ENCODE measurements at places on chromosomes 1 and 21.

DNA sequence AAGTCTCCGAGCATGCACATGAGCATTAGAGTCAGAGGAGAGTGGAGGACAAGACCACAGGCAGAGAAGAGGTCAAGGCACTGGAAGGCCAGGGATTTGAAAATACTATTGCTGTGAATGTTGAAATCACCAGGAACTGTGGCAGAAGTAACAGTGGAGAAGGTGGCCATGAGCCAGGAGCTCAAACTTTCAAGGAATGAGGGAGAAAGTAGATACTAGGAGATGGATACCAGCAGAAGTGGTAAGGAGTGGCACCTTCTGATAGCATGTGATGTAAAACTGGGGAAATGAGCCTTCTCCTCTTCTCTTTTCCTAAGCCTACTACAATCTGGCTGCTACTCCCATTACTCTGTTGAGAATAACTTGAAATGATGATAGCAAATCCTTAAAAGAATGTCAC lies 1.8 kb upstream of the CR1 start:
- DNase-seq: no peak

- no peak for DNase-seq
These were observed 8.9 kb downstream of the MTF1 start for GRCh38 chr1:37850352-37850955.

DNA sequence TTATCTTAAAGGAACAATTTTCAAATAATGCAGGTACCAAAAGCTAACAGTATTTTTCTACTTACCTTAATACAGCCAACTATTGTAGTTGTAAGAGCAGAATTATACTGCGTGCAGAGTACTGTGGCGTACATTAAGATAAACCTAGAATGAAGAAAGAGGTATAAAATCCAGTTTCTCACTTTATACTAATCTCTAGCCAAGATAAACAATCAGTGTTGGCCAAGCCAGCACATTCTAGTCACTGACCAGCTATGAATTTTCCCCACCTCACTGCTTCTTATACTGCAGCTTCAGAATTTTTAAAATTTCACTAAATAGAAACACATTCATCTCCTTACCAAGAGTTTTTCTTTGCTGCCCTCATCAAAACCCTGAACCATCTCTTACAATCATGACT lies 33.6 kb downstream of the SLC35D1 start:
- DNase-seq: no peak

DNA sequence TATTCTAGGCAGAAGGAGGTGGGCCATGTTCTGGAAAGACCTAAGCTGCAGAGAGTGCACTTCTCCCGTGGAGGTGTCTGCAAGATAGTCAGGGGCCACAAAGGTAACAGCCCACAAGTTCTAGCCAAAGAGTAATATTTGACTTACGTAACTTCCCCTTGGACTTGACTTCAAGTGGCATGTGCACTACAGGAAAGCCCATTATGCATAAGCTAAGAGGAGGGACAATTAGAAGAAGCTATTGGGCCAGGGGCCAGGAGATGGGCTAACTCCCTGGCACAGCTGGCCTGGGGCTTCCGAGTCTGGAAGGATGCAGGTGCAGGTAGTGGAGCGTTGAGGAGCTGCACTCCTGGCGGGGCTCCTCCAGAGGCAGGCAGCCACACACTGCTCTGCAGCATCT lies 58.3 kb downstream of the ERG start:
- DNase-seq: no peak

DNA sequence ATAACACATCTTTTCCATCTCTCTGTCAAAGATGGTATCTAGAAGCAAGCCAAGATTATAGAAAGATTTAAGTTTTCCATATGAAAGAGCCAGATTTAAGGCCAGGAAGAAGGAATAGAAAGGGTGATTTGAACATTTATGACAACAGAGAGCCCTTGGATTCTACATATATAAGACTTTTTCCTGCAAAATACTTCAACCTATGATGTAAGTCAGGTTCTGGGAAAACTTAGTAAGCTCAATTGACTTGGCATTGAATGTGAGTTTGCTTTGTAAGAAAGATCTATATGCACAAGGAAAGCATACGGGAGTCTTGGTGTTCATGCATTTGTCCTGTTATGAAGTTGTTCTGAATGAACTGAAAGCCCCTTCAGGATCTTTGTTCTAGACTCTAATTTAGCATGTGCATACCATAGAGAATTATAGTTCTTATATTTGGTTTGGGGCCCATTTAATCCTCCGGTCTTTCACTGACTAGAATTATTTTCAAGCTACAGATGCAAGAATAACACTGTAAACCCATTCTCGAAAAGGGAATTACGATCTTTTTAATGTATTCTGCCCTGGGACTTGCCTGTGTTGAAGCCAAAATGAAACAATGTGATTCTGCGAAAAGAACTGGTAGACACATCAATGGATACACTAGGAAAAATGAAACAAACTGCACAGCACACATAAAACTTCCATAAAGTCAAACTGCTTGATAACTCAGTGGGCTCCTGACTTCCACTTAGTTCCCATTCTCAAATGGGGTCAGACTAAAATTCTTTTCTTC lies 152.8 kb downstream of the DISP1 start:
- no peak for DNase-seq

GRCh38 chr1:172136925-172137324 lies 283.6 kb upstream of the C1orf105 start:
- DNase-seq: no peak

DNA sequence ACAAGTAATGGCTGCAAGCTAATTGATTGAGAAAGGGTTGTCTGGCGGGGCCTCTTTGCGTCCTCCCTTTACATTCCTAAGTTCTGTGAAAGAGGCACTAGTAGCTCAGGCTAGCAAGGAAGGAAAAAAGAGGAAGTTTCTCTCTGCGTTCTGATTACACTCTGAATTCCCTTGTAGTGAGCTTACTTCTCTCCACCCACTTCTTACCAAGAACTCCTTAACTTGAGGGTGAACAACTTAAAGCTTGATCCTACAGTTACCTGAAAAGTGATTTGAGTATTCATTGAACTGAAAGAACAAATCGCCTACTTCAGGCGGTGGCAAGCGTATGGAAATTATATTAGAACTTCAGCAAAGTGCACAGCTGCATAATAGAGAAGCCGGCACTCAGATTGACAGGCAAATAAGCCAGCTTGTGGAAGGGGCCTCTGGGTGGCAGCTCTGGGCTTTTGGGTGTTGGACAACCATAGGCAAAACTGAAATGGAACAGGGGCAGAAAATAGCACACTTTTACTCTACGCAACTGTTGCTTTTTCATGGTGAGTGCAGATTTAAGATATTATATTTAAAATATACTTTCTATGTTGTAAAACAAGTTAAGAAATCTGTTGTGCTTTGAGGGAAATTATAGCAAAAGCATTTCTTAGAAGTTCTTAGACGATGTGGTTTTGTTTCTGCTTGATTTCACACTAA lies 464.5 kb downstream of the USP25 start:
- peak; percentile 85 for DNase-seq

DNA sequence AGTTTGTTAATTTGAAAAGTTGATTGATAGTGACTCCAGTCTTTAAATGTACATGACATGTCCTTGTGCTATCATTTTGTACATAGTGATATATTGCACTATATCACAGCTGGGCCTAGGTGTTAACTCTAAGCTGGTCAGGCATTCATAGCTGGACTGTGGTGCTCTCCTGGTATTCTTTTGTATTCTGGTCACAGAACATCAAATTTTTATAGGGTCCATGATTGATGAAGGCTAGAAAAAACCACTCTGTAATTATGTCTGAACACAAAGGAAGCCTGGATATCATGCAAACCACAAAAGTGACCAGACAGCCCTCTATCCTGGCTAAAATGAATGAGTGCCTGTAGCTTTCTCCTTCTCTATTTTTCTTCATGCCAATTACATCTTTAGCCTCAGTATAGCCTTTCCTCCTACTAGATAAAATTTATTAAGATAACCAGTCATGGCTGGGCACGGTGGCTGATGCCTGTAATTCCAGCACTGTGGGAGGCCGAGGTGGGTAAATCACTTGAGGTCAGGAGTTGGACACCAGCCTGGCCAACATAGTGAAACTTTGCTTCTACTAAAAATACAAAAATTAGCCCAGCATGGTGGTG lies 134.9 kb upstream of the B3GALT2 start:
- DNase-seq: no peak

- no peak for DNase-seq
These were observed 6.9 kb downstream of the ADSS2 start for GRCh38 chr1:244444854-244445253.

- no peak for DNase-seq
These were observed 4.9 kb downstream of the RGS1 start for GRCh38 chr1:192580351-192580962.

- DNase-seq: no peak
These were observed 50.0 kb upstream of the SLC19A1 start for GRCh38 chr21:45592208-45592619.

DNA sequence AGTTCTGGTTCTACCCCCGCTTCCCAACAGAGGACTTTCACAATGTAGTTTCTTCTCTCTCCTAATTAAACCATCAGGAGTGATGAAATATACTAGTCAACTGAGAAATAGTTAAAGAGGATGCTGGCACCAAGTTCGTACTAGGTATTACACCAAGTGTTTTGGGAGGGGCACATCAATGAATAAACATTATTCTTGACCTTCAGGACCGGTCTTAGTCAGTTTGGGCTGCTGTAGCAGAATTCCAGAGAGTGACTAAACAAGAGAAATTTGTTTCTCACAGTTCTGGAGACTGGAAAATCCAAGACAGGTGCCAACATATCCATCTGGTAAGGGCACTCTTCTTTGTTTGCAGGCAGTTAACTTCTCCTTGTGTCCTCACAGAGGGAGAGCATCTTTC lies 103.8 kb downstream of the SPATA17 start:
- no peak for DNase-seq

DNA sequence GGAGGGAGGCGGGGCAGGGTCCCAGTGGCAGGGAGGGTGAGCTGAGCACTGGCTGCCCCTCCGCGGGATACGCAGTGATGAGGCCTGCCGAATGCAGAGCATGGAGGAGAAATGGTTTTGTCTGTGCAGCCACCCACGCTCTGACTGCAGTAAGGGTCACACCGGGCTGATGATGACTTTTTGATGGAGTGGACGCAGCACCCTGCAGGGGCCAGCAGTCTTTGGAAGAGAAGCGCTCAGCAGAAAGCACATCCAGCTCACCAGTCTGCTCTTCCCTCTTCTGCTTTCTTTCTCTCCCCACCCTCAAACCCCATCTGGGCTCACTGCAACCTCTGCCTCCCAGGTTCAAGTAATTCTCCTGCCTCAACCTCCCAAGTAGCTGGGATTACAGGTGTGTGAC lies 61.9 kb upstream of the ATP1A1 start:
- DNase-seq: no peak

DNA sequence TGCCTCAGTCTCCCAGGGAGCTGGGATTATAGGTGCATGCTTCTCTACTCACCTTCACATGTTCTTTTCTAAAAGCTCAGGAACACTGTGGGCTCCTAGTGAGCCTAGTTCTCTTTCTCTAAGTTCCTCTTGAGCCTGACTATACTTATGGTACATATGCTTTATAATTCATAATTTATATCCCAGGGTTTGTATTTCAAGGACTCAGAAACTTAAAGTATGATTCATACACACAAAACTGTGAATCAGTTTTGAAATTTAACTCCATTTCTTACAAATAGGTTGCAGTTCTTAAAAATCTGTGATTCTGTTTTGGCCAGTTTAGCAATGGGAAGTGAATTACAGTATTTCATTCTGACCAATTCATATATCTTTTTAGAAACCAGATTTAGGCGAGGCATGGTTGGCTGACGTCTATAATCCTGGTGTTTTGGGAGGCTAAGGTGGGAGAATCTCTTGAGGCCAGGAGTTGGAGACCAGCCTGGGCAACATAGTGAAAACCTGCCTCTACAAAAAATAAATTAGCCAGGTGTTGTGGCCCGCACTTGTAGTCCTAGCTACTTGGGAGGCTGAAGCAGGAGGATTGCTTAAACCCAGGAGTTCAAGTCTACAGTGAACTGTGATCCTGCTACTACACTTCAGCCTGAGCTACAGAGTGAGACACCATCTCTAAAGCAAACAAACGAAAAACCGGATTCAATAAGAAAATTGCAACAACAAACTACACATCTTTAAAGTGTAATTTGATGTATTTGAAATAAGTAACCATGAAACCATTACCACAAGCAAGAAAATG lies 15.6 kb downstream of the RASAL2 start:
- DNase-seq: no peak

DNA sequence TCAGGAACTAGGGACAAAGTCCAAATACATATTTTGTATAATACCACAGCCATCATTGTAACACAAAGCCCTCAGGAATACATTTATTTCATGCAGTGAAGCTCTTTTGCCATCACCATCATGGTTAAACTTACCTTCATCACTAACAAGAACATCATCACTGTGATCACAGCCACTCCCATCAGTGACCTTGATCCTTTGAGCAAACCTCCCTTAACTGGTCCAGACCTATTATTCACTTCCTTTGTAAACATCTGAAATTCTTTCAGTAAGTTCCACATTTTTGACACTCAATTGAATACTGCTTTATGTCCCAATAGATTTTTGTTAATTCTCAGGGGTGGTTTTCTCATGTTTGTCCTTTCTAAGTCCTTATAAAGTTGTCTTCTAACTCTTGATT lies 16.2 kb upstream of the KPRP start:
- DNase-seq: no peak

- no peak for DNase-seq
These were observed 79.6 kb downstream of the PSMG1 start for GRCh38 chr21:39103689-39104088.

GRCh38 chr1:30505853-30506252 lies 217.5 kb downstream of the MATN1 start:
- peak; percentile 5 for DNase-seq

DNA sequence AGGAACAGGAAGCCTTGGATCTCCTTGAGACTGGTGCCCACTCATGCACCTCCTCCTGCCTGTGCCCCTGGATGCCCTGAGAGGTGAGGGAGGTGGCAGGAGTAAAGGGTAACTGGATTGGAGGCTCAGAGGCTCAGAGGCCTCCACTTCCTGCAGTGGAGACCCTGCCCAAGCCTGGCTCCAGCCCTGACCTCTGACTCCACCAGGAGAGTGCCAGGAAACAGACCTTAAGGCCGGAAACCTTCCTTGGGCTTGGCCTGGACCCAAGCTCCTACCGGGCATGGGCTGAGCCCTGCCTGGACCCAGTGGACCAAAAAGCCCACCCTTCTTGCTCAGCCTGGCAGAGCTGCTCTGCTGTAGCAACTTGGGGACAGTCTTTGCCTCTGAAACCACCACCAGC lies 15.0 kb upstream of the CELA3B start:
- DNase-seq: no peak

GRCh38 chr21:21439761-21440160 lies 441.6 kb downstream of the NCAM2 start:
- DNase-seq: no peak

GRCh38 chr1:65011983-65012382 lies 45.6 kb upstream of the JAK1 start:
- DNase-seq: no peak

- no peak for DNase-seq
These were observed 189.4 kb upstream of the PALMD start for GRCh38 chr1:99456536-99456935.

GRCh38 chr1:58839147-58839795 lies 55.4 kb upstream of the JUN start:
- no peak for DNase-seq

DNA sequence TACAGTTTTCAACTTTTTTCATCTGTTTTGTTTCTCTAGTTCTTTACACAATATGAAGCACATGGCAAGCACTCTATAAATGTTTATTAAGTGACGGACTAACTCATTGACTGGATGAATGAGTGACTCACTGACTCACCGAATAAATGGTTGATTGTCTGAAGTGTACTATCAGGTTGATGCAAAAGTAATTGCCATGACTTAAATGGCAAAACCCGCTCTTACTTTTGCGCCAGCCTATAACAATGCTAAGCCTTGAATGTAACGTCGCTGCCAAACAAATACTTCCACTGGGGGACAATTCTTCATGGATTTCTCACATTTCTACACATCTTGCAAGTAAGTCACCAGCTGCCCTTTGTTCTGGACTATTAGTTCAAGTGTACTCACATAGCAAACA lies 109.0 kb upstream of the KCTD3 start:
- DNase-seq: no peak
